Heart right ventricle (tissue), 16 donors: ENCODE measurements at places on chromosomes 11 and 22.
A peak's percentile ranks its signal among the peaks of the same experiment; 100 is the strongest.

GRCh38 chr11:118657709-118658428 is 21.6 kb downstream of the TREH start:
- DNase-seq = no peak

- DNase-seq = no peak
These were observed 40.8 kb downstream of the DCDC1 start for GRCh38 chr11:31328697-31329096.

DNA sequence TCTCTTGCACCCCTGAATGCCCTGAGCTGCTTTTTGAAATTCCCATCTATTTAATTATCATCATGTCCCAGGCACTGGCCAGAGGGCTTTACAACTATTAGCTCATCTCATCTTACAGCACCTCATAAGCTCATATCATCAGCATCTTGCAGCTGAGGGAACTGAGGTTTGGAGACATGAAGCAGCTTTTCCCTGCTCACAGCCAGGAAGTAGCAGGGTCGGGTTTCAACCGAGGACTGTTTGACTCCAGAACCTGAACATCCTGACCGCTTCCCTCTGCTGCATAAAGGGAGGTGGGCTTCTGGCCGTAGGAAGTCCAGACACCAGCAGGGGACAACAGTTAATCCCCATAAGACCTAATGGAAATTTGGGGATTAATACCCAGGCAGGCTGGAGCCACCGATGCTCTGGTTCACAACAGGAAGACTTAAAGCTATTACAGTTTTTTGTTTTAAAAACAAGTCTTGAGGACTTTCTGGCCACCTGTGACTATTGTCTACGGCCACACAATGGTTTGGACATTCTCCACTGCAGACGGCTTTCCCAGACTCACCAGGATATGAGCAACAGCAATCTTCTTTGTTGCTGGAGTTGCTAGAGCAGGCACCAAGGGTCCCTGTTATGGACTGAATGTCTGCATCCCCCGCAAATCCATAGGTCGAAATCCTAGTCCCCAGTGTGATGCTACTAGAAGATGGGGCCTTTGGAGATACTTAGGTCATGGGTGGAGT is 47.4 kb downstream of the CHST1 start:
- DNase-seq = no peak

GRCh38 chr11:66973956-66974580 is 1.0 kb upstream of the C11orf86 start:
- DNase-seq = no peak

- DNase-seq = peak; percentile 49
These were observed 18.8 kb downstream of the MYEOV start for GRCh38 chr11:69312453-69313404.

- DNase-seq = no peak
These were observed 36.3 kb downstream of the BCR start for GRCh38 chr22:23216461-23217170.

DNA sequence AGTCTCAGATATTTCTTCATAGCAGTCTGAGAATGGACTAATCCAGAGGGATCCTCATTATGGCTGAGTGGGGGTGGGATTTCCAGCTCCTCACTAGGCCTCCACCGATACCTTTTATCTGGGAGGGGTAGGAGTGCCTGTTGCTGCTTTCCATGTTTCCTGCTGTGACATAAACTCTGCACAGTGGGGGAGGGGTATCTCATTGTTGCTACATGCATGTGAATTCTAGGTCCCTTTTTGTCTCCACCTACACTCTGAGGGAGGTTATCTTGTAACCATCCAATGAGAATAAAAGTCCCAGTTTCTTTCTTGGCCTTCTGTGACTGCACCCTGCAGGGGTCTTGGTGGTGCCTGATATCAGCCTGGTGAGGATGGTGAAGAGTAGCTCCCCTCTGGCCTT is 60.5 kb downstream of the ADAMTS15 start:
- DNase-seq = no peak

DNA sequence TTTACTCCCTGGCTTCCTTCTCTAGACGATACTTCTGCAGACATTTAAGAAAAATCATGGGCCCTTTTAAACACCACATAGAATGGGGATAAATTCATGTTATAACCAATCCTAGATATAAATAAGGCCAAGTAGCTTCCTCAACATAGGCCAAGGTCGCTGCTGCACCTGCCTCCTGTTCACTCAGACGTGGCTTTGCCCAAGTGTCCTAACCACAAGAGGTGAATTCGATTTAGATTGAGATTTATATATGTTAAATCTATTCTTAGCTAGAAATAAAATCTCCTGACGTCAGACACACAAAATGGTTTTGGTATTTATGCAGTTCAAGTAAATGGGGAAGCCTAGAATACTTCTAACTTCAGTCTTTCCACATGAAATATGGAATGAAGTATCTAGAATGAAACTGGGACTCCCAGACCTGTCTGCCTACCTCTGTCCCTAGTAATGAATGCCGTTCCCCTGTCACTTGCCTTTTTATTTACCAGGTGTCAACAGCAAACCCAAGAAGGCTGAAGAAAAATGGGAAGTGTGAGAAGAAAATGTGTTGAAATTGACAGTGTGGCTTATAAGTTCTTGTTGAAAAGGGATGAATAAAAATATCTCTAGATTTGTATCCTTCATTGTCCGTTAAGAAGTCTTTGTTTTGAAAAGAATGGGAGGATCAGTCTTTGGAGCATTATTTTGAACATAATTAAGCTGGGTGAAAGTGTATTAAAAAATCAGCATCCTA is 131.8 kb downstream of the HIPK3 start:
- DNase-seq = no peak

GRCh38 chr11:32511926-32512325 is 71.7 kb upstream of the EIF3M start:
- DNase-seq = no peak

DNA sequence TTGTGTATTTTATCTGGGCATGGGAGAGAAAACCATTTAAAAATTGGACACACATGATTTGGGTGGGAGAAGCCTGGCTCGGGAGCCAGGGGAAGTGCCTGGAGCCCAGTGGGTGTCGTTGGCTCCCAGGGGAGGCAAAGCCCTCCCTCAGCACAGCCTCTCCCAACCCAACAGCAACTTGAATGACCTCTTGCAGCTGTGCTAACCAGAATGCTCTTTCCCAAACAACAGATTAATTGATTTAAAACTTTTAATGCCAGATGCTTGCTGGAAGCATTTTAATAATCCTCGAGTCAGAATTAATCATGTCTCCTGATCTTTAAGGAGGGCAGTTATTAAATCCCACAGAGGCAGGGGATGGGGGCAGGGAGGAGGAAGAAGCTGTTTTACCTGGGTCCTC is 401.6 kb downstream of the BUD13 start:
- no peak for DNase-seq

GRCh38 chr11:7587712-7588111 is 73.9 kb downstream of the PPFIBP2 start:
- DNase-seq = no peak

- DNase-seq = no peak
These were observed 88.6 kb downstream of the RTL6 start for GRCh38 chr22:44409211-44409973.

DNA sequence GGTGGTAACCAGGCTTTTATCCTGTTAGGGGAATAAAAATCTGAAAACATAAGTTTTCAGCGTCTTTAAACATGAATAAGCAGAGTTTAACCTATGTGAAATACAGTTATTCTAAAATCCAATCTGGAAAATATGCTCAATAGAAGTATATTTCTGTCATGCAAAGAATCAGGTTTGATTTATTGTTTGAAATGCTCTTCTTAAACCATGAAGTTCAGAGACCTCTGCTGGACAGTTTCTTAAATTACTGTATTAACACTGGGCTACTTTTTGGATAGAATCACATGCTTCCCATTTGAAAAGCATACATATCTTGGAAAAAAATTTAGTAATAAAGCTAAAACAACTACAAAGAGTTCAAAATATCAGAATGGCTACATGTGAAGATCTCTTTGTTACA is 25.4 kb downstream of the APIP start:
- no peak for DNase-seq

GRCh38 chr11:120112174-120112796 is 25.6 kb downstream of the TRIM29 start:
- no peak for DNase-seq
